ENCODE measurements at places on chromosomes 5 and 9.

DNA sequence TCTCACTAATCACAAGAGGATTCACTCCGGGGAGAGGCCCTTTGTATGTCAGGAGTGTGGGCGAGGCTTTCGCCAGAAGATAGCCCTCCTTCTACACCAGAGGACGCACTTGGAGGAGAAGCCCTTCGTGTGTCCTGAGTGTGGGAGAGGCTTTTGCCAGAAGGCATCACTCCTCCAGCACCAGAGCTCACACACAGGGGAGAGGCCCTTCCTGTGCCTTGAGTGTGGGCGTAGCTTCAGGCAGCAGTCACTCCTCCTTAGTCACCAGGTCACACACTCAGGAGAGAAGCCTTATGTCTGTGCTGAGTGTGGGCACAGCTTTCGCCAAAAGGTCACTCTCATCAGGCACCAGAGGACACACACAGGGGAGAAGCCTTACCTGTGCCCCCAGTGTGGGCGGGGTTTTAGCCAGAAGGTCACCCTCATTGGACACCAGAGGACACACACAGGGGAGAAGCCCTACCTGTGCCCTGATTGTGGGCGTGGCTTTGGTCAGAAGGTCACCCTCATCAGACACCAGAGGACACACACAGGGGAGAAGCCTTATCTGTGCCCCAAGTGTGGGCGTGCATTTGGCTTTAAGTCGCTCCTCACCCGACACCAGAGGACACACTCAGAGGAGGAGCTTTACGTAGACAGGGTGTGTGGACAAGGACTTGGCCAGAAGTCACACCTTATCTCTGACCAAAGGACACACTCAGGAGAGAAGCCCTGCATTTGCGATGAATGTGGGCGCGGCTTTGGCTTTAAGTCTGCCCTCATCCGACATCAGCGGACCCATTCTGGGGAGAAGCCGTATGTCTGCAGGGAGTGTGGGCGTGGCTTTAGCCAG, 27.8 kb downstream of the NUTM2F start:
- no peak for DNase-seq

GRCh38 chr5:28914297-28914696, 1875.9 kb upstream of the CDH9 start:
- DNase-seq: no peak

DNA sequence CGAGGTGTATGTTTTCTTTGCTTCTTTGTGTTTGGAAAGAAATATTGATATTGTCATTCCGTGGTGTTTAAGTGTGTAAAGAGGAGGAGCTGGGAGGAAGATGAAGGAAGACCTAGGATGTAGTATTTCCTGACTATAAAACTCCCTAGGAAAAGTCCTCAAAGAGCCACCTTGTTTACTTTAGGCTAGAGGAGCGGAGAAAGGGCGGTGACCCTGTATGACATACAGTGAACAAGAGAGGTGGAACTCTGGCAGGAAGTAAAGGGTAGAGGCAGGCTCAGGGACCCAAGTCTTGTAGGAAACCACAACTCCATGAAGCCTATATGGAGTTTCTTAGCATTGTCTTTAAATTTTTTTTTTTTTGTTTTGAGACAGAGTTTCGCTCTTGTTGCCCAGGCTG, 303.9 kb downstream of the DOCK8 start:
- DNase-seq: no peak

DNA sequence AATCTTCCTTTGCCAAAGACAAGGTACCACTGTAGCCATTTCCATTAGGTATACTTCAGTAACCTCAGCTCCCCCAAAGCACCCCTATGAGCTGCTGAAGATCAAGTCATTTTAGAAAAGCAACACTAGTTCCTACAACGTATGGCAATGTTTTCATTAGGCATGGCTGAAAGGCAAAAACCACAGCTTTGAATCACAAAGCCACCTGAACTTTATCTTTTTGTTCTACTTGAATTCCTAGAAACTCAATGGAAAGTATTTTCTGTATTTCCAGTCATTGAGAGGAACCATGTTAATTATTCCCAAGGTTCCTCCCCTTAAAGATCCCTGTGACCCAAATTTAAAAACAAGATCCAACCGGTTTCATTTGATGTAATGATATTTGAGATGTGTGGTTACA, 152.1 kb downstream of the EFNA5 start:
- DNase-seq: no peak

DNA sequence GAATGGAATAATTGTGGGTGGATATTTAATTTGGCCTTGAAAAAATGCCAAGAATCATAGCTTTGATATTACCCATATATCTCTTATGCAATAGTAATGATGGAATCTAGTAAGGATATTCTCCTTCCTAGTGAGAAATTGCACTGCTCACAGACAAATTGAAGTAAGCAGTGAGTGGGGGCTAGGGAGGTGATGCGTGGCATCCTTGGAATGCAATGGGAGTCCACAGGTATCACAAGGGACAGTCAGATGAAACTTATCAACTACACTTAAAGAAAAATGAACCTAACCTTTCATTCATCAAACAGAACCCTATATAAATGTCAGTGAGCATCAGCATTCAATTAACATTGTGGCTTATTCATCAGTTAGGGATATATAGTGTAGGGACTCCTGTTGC, 57.8 kb downstream of the IZUMO3 start:
- no peak for DNase-seq

DNA sequence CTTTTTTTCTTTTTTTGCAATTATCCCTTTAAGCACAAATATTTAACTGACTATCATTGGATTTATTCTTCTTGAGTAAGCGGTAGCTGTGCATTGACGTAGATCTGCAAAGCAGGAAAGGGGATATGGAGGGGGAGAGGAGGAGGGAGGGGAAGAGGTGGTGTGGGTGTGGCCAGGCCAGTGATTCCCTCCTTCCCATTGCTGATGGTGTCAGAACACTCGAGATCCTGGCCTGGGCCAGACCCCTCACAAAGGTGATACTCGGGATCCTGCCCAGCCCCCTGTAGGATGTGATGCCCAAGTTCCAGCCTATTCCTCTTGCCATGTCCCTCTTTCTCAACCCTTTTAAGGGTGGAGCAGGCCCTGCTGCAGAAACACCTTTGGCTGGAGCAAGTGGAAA, 9.9 kb downstream of the SLC36A3 start:
- DNase-seq: no peak

DNA sequence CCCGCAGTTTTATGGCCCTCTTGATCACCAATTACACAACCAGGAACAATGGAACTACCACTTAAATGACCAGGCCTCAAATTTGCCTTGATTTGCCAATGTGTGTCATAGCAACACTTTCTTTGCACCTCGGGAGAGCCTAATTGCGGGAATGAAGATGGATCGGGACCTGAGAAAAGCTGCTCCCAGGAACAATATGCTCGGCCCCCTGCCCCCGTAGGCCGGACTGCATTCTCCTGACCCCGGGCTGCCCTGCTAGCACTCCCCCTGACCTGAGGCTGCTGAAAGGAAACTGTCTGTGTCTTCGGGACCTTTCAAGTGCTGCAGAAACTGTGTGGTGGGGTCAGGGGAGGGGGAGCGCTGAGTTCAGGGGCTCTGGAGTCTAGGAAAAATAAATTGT, 294.3 kb upstream of the IRX1 start:
- no peak for DNase-seq

- DNase-seq: no peak
Measured at GRCh38 chr5:133401731-133402347, 210.5 kb downstream of the FSTL4 start.

DNA sequence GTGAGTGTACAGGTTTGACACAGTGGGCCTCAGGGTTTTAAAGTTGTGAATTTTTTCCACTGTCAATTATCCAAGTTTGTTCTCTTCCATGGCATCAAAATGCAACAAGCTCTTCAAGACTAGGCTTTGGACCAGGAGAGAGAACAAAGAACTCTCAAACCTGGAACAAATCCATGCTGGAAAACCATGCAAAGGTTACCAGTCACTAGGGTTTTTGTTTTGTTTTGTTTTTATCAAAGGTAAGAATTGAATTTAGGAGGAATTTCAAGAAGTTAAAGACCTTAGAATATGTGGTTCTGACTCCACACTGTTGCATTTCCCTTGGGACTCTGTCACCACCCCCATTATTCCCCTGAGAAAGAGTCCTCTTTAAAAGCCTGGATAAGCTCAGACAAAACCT, 191.1 kb upstream of the PIK3R1 start:
- DNase-seq: no peak

DNA sequence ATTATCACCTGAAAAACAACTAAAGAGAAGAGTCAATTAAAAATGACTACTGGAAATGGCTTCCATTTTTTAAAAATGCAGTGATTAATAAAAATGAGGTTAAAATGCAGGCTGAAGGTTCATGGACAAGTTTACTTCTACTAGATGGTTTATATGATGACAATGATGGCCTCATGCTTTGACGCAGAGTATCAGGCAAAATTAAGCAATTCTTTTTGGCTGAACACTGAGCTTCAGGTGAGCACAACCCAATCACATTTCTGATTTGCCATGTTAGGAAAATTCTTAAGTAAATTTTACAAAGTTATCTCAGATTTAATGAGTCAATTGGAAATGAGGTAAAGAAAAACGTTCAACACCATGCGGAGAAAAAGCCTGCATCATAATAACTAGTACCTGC, 22.3 kb downstream of the DMGDH start:
- no peak for DNase-seq

DNA sequence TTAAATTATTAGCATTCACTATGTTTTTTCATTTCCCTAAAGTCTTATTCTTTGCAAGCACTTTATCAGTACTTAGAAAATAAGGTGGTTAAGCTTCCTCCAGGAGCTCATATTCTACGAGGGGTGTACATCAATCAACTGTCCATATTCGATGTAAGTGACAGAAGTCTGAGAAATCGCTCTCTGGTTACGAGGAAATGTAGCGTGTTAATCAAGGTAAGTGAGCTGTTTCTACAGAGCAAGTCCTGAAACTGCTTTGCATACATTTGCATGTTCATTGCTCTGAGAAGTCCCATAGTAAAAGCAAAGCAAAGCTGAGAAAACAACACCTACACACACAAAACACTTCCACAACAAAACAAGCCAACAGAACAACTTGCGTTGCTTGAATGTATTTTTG, 893.9 kb upstream of the DMAC1 start:
- DNase-seq: no peak

- DNase-seq: no peak
Measured at GRCh38 chr9:114494776-114495569, 10.3 kb downstream of the WHRN start.

GRCh38 chr9:121529237-121529987, 29.8 kb upstream of the GGTA1 start:
- peak; percentile 63 for DNase-seq

- peak; percentile 33 for DNase-seq
Measured at GRCh38 chr9:2411459-2412215, 209.9 kb upstream of the VLDLR start.

GRCh38 chr9:114720086-114720676, 38.2 kb upstream of the TEX48 start:
- no peak for DNase-seq

DNA sequence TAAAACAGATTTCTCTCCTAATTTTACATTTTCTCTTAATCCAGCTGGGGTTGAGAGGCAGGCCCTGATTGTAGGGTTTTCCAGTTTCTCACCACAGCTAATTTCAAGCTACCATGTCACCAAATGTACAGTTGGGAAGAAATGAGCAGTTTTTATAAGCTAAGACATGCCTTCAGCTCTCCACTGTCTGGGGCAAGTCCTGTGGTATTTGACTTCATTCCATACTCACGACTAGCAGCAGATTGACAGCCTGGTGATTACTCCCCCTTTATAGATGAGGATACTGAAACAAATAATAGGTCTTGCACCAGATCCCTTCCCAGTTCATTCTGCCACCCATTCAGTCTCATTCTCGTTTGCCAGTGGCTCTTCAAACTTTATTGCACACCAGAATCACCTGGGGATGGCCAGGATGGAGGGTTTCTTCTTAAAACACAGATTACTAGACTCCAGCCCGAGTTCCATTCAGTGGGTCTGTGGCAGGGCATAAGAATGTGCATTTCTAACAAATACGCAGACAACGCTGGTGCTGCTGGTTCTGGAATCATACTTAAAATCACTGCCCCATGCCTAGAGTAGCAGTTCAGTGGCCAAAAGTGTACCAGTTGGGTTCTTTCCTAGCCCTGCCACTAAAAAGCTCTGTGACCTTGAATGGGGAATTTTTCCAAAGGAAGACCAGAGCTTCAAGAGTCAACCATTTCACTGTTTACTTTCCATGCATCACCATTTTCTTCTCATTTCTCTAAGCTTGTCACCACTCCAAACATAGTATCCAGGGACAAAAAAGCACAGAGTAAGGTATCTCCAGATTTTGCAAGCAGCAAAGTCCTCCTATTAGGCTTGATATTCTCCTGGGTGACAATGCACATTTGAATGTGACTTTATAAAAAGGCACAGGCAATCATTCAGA, 64.3 kb downstream of the CSNK1A1 start:
- peak; percentile 25 for DNase-seq

- no peak for DNase-seq
Measured at GRCh38 chr9:127457191-127457878, 6.0 kb downstream of the LRSAM1 start.
